Activated CD8-positive, alpha-beta memory T cell treated with anti-CD3 and anti-CD28 coated beads for 24 hours (primary cell): ENCODE measurements at places on chromosomes 3 and 15.
A peak's percentile ranks its signal among the peaks of the same experiment; 100 is the strongest.

DNA sequence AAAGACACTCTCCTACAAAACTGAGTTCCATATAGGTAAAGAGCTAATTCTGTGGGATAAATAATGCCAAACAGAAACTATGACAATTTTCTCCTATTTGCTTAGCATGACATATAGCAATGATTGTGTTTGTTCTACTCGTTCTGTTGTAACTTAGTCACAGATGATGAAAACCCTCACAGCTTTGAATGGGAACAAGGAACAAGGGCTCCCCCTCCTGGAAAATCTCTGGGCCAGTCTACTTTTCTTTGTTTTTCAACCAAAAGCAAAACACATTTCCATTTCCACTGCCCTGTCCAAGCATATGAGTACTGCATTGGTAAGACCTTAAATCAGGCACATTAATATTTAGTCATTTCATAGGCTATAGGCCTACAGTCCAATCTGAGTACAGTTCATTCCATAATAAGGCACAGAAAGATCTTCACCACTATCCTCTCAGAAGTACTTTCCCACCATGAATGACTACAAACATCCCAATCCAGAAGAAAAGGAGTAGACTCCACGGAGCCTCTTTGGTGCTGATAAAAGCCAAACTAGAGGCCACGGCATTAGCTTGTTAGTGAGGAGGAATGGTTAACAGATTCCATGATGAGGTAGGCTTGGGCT lies 67.1 kb downstream of the ATP8B4 start:
- no peak for DNase-seq

DNA sequence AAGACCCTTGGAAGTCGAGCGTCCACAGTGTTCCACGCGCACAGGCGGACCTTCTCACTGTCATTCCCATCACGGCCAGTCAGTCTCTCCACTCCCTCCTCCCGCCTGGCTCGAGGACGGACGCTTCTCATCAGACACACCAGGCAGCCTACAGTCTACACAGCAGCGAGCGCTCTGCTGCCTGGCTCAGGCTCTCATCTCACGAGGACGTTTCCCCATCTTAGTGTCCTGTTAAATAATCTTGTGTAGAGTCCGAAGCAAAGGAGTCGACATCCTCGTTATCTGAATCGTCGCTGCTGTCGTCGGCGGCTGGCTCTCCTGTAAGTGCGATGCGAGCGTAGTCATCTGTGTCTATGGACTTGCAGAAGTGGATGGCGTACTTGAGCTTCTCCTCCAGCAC lies 12.4 kb upstream of the OCA2 start:
- peak; percentile 28 for DNase-seq

- no peak for DNase-seq
Measured at GRCh38 chr3:151404316-151404715, 19.8 kb upstream of the P2RY12 start.

DNA sequence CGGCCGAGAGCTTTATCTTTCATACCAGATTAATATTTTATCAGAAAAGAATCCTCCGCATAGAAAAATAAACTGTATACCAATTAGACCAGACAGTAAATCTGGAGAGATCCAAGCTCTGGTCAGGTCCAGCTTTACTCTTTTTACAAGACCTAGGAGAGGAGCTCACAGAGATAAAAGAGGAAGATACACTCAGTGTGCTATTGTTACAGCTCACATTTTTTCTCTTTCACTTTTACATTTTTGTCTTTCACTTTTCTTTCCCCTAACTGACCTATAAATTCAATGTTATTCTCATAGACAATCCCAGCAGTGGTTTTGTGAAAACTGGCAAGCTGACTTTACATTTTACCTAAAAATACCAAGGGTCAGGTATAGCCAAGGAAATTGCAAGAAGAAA lies 55.8 kb downstream of the GUCA1C start:
- no peak for DNase-seq

- DNase-seq = no peak
Measured at GRCh38 chr3:114480442-114480841, 186.6 kb downstream of the TIGIT start.

GRCh38 chr3:25142609-25143355 lies 285.3 kb upstream of the RARB start:
- DNase-seq = no peak

DNA sequence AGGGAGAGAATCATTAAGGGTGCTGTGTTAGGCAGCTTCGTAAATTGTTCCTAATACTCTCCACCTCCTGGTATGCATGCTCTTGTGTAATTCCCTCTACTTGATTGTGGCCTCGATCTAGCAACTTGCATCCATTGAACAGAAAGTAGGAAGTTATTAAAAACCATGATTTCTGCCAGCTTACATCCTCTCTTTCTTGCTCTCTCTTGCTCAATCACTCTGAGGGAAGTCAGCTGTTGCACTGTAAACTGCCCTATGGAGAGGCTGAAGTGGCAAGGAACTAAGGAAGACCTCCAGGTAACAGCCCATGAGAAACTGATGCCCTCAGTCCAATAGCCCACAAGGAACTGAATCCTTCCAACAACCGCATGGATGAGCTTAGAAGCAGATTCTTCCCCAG lies 92.6 kb downstream of the ERC2 start:
- DNase-seq = no peak

- DNase-seq = no peak
Measured at GRCh38 chr3:103894162-103894822, 1459.5 kb downstream of the ZPLD1 start.
